Immature natural killer cell (primary cell): ENCODE measurements at places on chromosomes 3 and 15.

- no peak for DNase-seq
Measured at GRCh38 chr3:37297459-37297858, 123.1 kb upstream of the LRRFIP2 start.

- DNase-seq = no peak
Measured at GRCh38 chr15:88704791-88705768, 66.3 kb downstream of the ISG20 start.

DNA sequence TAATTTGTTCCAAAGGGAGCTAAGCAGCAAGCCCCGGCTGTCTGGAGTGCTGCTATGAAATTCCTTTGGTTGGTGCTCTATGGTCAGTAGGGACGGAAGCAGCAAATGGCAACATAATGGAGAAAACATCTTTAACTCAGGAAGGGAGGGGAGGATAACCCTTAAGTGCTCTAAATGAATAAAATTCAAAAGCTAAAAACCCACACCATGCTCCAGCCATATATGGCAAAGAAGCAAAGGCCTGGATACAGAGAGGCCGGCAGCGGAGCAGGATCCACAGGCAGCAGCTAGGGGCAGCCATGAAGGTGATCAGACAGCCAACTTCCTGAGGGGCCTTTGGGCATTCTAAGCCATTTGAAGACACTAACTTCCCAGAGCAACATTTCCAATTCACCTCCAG lies 38.9 kb downstream of the IL17RD start:
- DNase-seq = no peak

- no peak for DNase-seq
Measured at GRCh38 chr3:73249047-73249446, 187.6 kb downstream of the EBLN2 start.

DNA sequence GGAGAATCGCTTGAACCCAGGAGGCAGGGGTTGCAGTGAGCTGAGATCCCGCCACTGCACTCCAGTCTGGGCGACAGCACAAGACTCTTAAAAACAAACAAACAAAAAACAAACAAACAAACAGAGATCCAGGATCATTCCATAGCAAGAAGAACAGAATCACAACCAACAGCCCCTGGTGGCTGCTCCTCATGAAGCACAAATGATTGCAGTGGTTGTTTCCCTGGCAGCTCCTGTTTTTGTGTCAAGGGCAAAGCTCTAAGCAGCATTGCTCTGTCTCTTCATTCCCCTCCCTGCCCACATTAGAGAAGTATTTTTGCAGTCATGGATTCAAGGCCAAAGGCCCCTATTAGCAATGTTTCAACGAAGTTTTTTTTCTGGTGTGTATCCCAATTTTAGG lies 25.8 kb upstream of the BLM start:
- no peak for DNase-seq

- DNase-seq = no peak
Measured at GRCh38 chr3:25713341-25713985, 48.8 kb upstream of the TOP2B start.

GRCh38 chr15:79849789-79850188 lies 47.0 kb downstream of the MTHFS start:
- DNase-seq = no peak

- no peak for DNase-seq
Measured at GRCh38 chr3:114274929-114275328, 18.9 kb upstream of the TIGIT start.

- no peak for DNase-seq
Measured at GRCh38 chr3:54888873-54889272, 39.0 kb downstream of the LRTM1 start.

GRCh38 chr15:36590838-36591237 lies 11.4 kb downstream of the CDIN1 start:
- DNase-seq = no peak

GRCh38 chr3:32399030-32399620 lies 7.5 kb downstream of the CMTM7 start:
- DNase-seq = peak; percentile 44

GRCh38 chr3:9916734-9917680 lies at the start of gene IL17RC:
Gene IL17RC (plus strand): TSS chr3:9917098. CDS start chr3:9917316, 218 bp downstream.
- DNase-seq = no peak

GRCh38 chr15:42364529-42364928 lies 5.2 kb downstream of the CAPN3 start:
- DNase-seq = no peak

DNA sequence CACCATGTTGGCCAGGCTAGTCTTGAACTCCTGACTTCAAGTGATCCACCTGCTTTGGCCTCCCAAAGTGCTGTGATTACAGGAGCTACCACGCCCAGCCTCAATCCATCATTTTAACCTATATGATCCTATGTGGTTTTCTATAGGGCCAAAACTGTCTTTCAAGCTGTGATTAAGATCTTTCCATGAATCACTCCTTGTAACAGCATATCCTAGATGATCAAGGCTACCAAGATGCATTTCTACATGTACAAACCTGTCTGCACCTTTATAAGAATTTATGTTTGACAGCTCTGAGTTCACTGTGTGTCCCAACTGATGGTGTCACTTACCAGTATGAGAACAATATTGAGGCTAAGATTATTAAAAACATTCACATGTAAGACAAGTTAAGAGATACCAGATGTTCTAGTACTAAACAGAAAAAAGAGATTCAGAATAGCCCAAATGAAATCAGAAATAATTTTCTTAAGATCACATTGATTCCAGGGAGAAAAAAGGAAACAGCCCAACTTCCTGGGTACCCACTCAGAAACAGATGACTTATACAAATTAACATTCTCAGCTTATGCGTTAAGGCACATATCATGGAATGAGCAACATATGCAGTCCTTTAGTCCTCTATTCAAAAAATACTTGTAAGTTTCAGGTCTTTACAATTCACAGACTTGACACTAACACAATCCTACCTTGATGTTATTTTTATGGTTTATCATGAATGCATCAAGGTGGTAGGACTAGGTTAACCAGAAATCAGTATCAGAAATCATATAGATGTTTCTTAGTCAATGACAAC lies 24.8 kb upstream of the PPIB start:
- DNase-seq = no peak

GRCh38 chr3:80285388-80285787 lies 517.6 kb upstream of the ROBO1 start:
- DNase-seq = no peak

- no peak for DNase-seq
Measured at GRCh38 chr3:70530626-70531025, 218.2 kb upstream of the MDFIC2 start.

- no peak for DNase-seq
Measured at GRCh38 chr15:81161851-81162250, 27.8 kb downstream of the CFAP161 start.

GRCh38 chr15:80673561-80674244 lies 21.4 kb upstream of the ABHD17C start:
- DNase-seq = no peak

GRCh38 chr15:57806003-57806402 lies 99.5 kb downstream of the POLR2M start:
- DNase-seq = no peak

- DNase-seq = no peak
Measured at GRCh38 chr15:60790641-60791040, 311.7 kb upstream of the ICE2 start.

GRCh38 chr3:42148982-42149432 lies 57.9 kb downstream of the TRAK1 start:
- DNase-seq = no peak

GRCh38 chr3:70011582-70011981 lies 12.0 kb downstream of the SAMMSON start:
- no peak for DNase-seq

- no peak for DNase-seq
Measured at GRCh38 chr3:171933441-171933840, 90.3 kb downstream of the TMEM212 start.

- DNase-seq = no peak
Measured at GRCh38 chr3:37197810-37198371, 23.5 kb upstream of the LRRFIP2 start.

GRCh38 chr15:86911022-86911421 lies 831.4 kb downstream of the AGBL1 start:
- no peak for DNase-seq

DNA sequence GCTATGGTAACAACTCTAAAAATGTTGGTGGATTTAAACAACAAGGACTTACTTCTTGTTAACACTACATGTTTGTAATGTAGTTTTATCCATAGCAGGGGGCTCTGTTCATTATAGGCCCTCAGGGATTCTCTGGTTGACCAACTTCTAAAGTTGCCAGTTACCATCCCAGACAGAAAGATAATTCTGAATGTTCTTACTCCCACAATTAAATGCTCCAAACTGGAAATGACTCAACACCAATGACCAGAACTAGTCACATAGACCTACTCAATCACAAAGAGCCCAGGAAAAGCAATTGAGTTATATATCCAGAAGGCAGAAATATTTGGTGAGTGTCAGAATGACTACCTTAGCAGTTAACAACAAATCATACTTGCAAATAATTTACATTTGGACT lies 199.3 kb upstream of the UMPS start:
- DNase-seq = no peak

- DNase-seq = no peak
Measured at GRCh38 chr3:13391308-13391707, 28.8 kb downstream of the NUP210 start.

DNA sequence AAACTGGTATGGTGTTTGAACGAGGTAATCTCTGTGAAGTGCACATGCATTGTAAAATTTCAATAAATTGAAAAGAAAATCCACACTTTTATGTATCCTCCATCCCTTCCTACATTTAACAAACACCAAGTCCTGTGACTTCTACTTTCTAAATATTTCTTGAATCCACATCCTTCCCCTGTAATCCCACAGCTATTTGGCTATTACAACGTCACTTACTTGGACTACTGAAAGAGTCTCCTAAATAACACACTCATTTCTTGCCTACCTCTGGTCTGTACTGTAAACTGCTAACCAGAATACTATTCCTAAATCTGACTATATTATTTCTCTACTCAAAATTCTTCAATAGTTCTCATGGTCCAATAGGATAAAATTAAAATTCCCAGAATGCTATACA lies 176.1 kb downstream of the NEK10 start:
- no peak for DNase-seq

- no peak for DNase-seq
Measured at GRCh38 chr3:164458986-164459385, 619.3 kb downstream of the SI start.

DNA sequence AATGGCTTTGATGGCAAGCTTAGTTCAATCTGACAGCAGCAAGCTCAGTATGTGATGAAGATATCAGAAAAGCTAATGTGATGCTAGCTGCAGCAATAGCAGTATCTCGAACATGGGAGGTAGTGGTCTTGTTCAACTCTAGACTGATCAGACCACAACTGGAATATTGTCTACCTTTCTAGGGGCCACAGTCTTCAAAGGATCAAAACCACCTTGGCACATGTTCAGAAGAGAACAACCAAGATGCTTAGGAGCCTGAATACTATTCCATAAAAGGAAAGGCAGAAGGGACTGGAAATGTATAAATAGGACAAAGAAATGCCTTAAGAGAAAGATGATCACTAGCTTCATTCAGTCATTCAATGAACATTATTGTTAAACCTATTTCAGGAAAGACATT lies 2.3 kb downstream of the C3orf70 start:
- no peak for DNase-seq

GRCh38 chr3:70853161-70853944 lies 540.9 kb upstream of the MDFIC2 start:
- no peak for DNase-seq

GRCh38 chr3:8964436-8965370 lies 1.4 kb upstream of the RAD18 start:
- no peak for DNase-seq

DNA sequence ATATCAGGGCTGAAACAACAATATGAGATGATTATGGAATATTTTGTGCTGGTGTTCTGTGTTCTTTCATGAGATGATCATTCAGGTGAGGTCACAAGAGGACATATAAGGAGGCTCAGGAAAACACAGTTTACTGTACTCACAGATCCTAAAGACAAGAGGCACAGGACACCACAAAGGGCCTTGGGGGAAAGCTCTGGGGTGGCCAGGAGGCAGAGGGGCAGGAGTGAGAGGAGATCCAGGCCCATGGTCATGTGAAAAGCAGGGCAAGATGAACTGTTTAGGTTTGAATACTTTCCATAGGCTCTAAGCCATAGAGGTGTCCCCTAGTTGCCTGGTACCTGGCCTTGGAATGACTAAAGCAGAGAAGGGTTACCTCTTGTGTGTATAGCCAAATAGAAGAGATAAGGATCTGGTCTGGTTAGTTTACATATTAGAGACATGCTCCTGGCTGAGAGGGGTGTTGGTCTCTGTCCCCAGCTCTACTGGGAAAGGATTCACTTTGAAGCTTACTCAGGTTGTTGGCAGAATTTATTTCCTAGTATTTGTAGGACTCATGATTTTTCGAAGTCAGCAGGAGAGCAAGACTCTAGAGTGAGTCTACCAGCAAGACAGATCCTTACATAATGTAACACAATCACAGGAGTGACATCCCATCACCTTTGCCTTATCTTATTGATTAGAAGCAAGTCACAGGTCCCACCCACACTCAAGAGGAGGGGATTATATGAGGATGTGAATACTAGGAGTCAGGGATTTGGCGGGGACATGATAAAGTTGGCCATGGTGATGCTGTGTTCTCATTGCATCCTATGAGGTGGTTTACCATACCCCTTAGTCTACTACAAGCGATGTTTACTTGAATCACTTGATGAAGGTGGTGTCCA lies 11.3 kb upstream of the TM4SF1 start:
- no peak for DNase-seq

DNA sequence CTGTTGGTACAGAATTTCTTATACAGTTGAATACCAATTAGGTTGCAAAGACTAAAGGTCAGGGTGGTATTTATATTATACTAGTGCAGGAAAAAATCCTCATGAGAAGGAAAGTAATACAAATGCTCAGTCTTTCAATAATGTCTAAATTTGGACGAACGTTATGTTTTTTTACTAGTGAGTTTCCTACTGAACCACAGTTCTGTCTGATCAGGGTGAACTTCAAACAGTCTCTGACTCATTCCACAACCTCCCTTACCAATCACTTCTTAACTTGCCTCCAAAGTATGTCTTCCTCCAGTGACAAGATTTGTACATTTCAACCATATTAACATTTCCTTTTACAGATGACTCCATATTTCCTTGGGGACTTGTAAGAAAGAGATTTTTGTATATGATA lies 3.4 kb downstream of the TMEM212 start:
- no peak for DNase-seq

- peak; percentile 41 for DNase-seq
Measured at GRCh38 chr3:28286595-28286994, 45.2 kb downstream of the CMC1 start.

DNA sequence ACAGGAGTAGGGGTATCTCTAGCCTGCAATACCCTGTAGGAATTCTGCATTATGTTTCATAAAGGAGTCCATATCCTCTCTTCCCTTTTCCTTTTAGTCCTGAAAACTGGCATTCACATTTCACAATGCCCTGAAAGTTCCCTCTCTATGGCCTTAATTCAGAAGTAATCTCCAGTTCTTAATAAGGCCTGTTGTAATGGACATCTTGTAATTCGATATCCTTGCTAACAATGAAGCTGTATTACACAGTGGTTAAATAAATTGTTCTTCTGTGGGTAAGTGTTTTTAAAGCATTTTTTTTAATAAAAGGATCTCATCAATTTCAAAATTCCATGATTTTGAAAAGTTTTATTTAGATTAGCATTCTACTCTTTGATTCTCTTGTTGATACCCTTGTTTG lies 34.3 kb upstream of the NEO1 start:
- DNase-seq = no peak
